M059J (cell line): ENCODE measurements at places on chromosomes 3 and 15. TPM values are rescaled to one million over a fixed set of nuclear protein-coding genes. Genes with fewer than 3 reads are reported as not detected.

GRCh38 chr3:105430455-105430854, 63.7 kb downstream of the ALCAM start:
- DNase-seq = no peak

DNA sequence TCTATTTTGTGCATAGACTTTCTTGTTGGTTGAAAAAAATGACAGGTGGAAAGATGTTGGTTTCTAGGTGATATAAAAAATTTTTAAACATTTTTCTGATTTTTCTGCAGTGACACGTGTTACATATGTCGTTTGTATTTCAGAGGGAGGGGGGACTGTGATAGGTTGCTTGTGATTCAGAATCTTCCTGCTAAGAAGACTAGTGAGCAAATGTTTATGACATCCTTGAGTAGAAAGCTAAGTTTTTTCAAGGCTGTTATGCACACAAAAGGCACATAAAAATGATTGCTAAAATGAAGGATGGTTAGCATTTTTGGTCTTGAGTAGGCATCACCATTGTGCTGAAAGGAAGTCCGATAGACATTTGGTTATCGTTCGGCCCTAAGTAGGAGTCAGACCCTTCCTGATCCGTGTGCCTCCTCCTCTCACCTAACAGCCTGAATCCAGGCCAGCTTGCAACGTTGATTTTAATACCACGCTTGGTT, 1.5 kb downstream of the ZNF639 start:
- DNase-seq = peak; percentile 42

DNA sequence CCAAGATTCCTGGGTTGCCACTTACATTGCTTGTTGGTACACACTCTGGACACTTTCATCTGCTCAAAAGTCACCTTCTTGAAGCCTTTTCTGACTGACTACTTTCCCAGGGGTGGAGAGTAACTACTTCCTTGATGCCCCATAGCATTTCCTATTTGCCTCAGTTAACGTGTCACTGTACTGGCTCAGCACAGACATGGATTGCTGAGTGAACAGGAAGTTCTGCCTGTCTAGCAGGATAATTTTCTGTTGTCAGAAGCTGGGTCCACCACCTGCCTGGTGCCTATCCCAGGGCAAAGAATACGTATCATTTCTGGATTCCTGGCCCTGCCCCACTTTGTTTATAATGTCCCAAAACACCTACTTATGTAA, 15.3 kb upstream of the ABHD17C start:
- DNase-seq = no peak

GRCh38 chr3:141089339-141090152, 38.4 kb downstream of the SPSB4 start:
- no peak for DNase-seq

GRCh38 chr15:29428925-29429573, 159.4 kb upstream of the NSMCE3 start:
- no peak for DNase-seq

DNA sequence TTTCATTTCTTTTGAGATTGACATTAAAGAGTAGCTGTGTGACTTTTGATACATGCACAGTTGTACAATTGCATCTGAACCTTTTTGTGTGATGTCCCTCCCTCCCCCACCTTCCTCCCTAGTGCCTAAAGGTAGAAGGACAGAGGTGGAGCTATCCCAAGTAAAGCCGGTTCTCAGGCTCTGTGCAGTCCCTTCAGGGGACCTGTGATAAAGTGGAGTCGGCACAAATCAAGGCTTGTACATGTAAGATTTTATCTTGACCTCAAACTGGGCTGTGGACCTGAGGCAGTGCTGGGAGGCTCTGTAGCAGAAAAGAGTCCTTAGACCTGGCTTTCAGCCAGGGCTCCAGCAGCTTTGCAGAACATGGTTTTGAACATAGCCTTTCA, 55.5 kb upstream of the CMTM7 start:
- no peak for DNase-seq

- peak; percentile 25 for DNase-seq
Measured at GRCh38 chr15:40282147-40282868, 556 bp downstream of the ANKRD63 start.

GRCh38 chr15:68303560-68304436, 26.3 kb downstream of the FEM1B start:
- DNase-seq = peak; percentile 50

DNA sequence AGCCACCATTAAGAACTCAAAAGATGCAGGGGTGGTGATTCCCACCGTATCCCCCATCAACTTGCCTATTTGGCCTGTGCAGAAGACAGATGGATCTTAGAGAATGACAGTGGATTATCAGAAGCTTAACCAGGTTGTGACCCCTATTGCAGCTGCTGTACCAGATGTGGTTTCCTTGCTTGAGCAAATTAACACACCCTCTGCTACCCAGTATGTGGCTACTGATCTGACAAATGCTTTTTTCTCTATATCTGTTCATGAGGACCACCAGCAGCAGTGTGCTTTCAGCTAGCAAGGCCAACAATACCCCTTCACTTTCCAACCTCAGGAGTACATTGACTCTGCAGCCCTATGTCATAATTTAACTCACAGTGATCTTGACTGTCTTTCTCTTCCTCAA, 8.6 kb upstream of the MCF2L2 start:
- DNase-seq = no peak

GRCh38 chr3:23697416-23697815, 108.3 kb upstream of the UBE2E1 start:
- no peak for DNase-seq

DNA sequence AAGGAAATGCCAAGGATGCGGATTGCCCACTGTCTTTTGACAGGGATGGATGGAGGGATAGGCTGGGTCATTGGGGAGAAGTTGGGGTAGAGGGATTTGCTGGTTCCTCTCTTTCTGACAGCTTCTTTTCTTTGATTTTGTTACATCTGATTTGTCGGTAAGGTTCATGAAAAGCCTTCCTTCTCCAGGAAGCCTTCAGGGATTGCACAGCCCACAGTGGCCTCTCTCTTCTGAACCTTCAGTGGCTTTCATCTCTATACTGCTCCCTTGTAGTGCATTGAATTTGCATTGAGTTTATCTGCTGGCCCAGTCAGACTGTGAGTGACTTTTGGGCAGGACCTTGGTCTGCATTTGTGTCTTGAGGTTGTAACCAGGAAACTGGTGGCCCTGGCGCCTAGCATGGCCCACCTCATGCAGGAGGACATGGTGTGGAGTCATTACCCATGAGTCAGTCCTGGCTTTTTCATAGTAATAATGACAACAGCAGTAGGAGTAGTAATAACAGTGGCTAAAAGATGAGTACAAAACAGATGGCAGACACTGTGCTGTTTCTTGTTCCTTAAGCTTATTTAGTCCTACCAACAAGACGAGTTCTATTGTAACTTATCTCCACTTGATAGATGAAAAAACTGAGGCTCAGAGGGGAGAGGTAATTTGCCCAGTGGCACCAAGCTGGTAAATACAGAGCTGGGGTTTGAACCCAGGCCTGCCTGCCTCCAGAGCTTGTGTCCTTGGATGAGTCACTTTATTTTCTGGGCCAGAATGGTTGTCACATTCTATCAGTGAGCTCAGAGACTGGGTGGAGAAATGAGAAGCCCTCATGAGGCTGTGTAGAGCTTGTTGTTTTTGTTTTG, 28.4 kb downstream of the SMAD6 start:
- DNase-seq = peak; percentile 70

DNA sequence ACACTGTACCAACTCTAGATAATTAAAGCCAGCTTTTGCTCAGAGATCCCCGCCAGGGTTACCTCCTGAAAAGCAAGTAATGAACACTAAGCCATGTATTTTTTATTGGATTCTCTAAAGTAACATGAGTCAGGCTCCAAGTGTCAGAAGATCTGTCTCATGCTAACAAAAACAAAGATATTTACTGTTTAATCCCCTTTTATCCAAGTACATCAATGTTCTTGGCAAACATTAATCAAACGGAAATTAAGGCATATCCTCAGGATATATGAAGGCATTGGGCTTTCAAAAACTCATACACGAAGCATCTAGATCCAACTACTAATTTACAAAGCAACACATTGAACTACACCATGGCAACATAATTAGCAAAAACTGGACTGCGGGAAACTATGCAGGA, 37.2 kb downstream of the MYO5A start:
- DNase-seq = peak; percentile 71

DNA sequence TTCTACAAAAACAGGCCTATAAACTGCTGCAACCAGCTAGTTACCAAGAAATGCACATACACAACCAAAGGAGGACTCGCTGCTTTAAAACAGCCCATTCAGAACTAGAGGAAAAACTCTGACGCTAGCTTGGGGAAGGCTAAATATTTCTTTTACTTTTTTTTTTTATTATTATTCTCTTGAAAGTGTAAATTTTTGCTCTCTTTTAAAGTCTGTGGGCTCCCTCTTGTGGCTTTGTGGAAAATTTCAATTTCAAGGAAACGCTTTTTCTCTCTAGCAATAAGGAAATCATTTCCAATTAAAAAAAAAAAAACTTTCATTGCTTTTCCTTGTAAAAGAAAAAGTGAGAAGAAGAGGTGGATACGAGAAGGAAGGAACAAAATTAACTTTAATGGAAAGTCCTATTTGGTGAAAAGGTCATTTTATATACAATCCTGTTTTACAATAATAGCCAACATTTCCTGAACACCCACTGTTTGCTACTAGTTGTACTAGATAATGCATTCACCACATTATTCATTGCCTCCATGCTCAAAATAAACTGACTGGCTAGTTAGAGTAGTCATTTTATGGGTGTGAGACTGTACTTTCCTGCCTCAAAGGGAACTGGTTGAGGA, 51.2 kb upstream of the SAMMSON start:
- peak; percentile 43 for DNase-seq

DNA sequence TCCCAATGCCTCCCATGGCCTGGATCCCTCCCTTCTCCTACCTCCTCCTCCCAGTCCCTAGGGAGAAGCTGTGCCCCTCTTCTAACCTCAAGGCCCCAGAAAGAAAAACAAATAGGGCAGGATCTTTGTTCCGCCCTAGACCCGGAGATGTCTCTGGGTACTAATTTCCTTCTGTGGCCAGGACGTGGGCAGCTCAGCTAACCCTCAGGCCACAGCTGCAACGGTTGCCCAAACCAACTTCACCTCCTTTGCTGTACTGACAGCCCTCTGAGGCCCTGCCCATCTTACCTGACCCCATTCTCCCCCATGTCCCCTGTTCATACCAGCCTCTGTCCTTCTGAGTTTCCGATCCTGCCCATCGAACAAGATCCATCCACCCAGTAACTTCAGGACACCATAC, 70.7 kb downstream of the SRGAP3 start:
- no peak for DNase-seq

DNA sequence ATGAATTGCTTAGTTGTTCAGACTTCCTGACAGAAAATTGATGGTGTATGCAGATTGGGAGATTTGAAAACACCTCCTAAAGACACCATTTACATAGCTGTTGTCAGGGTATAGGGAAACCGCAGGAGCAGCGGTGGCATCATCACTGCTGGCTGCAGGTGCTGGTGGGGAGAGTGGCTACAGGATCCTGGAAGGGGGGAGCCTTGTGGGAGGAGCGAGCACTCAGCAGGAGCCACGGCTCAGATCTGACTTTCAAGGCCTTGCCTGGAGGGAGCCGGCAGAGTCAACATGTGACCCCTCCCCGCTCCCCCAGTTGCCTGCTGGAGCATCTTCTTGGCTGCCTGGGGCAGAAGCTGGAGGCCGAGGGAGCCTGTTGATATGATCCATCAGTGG, 26.1 kb downstream of the EDEM1 start:
- DNase-seq = no peak

GRCh38 chr15:64527263-64527984, 67.0 kb downstream of the ZNF609 start:
- DNase-seq = peak; percentile 63

DNA sequence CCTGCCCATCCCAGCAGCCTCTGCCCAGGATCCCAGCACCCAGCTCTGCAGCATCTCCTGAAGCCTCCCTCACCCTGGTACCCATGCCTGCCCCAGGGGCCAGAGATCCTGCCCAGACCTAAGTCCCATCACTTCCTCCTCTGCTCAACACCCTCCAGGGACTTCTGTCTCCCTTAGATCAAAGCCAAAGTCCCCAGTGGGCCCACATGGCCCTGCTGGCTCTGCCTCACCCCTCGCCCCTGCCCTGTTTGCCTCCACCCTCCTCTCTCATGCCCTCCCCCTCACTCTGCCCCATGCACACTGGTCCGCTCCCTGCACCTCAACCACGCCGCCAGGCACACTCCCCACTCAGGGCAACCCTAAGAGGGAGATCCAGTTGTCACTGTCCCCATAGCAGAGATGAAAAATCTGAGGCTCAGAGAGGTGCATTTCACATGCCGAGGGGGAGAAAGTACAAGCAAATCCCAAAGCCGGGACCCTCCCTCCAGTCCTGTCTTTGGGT, 146.5 kb downstream of the NUP210 start:
- no peak for DNase-seq

DNA sequence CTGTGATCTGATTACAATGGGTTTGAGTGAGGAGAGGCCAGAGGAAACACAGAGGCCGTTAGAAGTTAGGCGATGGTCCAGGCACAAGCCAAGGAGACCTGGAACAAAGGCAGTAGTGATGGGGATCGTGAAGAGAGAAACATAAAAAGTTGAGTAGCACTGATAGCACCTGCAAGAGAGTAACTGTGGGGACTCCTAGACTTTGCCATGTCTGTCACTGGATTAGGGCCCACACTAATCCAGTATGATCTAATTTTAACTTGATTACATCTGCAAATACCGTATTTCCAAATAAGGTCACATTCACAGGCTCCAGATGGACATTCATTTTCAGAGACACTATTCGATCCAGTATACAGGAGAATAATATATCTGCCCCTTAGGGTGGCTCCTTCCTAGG, 144.7 kb downstream of the RAB11A start:
- DNase-seq = no peak

DNA sequence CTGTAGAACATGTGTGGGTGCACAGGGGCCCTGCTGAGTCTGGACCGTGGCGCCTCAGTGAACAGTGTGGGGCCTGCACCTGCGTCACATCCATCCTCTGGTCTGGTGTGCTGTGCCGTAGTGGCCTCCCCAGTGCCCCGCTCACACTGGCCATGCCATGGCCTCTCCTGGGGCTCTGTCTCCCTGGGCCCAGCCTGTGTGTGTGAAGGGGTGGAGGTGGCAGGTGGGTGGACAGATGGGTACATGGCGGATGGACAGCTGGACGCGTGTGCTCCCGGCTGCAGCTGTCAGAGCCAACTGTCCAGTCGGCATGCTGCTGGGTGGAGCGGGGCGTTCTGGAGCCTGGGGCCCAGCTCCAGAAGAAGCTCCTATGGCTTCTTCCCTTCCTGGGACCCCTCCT, 17.8 kb downstream of the PLXNA1 start:
- DNase-seq = no peak

NOX5 gene
- total RNA-seq = 0.34 and 1.1 TPM in 2 replicates

NR1I2 gene
- not detected in 2 replicates for total RNA-seq

CDV3 gene
- 143 and 202 TPM in 2 replicates for total RNA-seq

NAA50 gene
- total RNA-seq = 218 and 303 TPM in 2 replicates

C3orf85 gene
- not detected in 2 replicates for total RNA-seq

MORC1 gene
- total RNA-seq = 0.02 TPM in 1 of 2 replicates, not detected in the other

CAND2 gene
- 1.5 and 4.0 TPM in 2 replicates for total RNA-seq

ENTPD3 gene
- not detected in 2 replicates for total RNA-seq

P2RY1 gene
- total RNA-seq = 0.02 TPM in 1 of 2 replicates, not detected in the other

ATP13A3 gene
- total RNA-seq = 91.3 and 134 TPM in 2 replicates

PRKAR2A gene
- total RNA-seq = 20.4 and 23.5 TPM in 2 replicates
